Aorta (tissue), 5 donors: ENCODE measurements at places on chromosomes 2 and 18. TPM values are rescaled to one million over a fixed set of nuclear protein-coding genes. Genes with fewer than 3 reads are reported as not detected.

DNA sequence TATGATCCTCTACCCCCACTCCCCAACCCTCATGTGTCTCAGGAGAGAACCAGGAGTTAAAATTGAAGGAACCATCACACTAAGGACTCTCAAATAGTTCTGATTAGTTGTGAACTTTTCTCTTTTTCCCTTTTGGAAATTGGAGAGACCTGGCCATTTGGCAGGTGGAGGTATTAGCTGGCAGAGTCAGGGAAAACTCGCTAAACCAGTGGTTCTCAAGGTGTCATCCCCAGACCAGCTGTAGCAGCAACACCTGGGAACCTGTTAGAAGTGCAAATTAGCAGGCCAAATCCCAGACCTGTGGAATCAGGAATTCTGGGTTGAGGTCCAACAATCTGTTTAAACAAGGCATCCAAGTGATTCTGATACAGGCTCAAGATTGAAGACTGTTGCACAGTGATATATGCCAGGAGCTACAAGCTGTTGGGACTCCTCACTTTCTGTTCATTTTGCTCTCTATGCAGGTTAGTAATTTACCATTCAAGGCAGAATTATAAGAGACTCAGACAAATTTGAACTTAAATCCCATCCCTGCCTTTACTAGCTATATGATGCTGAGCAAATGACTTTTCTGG, 2.8 kb upstream of the TMEM131 start:
- no peak for DNase-seq

- DNase-seq: no peak
Observed at GRCh38 chr2:31168291-31168690, 30.1 kb upstream of the GALNT14 start.

DNA sequence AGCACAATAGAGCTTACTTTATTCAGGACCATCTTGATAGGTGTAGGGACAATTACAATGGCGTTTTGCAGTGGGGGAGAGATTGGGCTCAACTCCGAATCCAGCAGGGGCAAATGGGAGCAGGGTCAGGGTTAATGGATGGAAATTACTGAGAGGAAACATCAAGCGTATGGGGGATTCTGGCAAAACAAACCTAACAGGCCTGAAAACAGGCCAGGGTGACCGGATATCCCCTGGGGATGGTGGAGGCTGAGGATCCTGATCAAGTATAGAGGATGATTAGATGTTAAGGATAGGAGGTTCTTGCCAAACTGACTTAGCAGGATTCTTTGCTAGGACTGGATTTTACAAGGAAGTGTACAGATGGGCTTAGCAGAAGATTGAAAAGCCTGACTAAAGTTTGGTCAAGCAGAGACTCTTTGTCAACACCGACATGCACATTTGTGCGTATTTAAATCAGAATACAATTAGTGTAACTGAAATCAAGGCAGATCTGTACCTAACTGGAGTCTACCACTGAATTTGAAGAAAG, 54.5 kb upstream of the GPR45 start:
- no peak for DNase-seq

DNA sequence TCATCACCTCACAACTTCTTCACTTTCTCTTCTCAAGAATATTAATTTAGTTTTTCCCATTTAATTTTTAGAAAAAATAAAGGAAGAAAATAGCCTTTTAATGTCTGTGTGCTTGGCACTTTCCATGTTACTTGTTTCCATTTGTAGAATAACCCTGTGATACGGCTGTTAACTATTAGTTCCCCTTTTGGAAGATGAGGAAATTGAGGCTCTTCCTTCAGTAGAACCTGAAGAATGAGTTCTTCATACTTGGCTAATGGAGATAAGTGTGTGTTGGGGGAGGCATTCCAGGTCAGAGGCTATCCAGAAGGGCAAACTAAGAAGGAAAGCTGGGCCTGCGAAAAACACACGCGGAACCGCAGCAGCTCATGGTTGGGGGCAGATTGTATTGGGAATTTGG, 38.3 kb downstream of the ZNF532 start:
- DNase-seq: no peak

DNA sequence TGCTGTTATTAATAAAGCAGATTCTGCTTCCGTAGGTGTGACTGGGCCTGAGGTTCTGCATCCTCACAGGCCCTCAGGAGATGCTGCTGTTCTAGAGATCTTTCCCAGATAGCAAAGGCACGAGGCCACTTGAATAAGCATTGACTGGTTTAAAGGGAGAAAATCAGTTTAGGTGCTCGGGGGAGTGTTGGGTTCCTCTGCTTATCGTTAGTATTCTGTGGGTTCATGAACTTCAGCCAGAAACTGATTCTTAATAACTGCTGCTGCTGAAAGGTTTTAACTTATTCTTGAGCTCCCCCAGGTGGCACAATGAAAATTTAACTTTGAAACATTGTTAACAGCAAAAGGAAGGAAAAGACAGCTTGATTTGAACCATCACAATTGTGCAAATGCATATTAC, 56.9 kb downstream of the ITGA6 start:
- no peak for DNase-seq

GRCh38 chr2:113089916-113090315, 22.1 kb downstream of the IL1F10 start:
- DNase-seq: no peak

GRCh38 chr18:51137891-51138290, 59.6 kb downstream of the MEX3C start:
- no peak for DNase-seq

DNA sequence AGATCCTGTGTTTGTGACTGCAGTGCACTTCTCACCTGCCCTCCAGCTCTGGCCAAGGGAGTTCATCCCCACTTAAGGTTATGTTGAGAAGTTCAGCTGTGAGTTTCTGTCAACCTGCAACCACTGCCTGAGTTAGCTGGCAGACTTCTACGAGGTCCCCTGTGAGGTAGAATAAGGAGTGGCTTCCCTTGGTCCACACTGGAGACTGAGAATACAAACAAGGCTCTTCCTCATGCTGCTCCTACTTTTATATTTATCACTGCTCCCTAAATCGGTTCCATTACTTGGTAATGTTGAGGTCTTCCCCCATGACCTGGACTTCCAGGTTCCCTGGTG, 353.2 kb upstream of the CWC22 start:
- no peak for DNase-seq

DNA sequence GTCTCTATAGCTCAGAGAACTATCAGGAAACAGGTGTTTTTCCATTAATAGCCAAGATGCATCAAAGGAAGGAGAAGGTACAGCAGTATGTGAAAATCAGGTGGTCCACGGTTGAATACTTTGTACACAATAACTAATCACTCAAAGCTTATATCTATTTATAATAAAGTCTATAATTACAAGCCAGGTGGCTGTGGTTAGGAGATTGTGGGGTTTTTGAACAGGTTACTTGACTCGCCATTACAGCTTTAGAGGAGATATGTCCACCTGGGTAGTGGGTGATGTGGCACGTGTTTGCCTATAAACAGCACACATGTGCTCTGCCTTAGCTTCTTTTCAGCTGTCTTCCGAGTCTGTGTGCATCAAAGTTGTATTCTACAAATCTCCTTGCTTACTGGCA, 892.2 kb upstream of the ZEB2 start:
- DNase-seq: no peak

- no peak for DNase-seq
Observed at GRCh38 chr18:59669872-59670657, 27.2 kb downstream of the CCBE1 start.

GRCh38 chr2:118123561-118124232, 35.4 kb downstream of the INSIG2 start:
- peak; percentile 76 for DNase-seq

DNA sequence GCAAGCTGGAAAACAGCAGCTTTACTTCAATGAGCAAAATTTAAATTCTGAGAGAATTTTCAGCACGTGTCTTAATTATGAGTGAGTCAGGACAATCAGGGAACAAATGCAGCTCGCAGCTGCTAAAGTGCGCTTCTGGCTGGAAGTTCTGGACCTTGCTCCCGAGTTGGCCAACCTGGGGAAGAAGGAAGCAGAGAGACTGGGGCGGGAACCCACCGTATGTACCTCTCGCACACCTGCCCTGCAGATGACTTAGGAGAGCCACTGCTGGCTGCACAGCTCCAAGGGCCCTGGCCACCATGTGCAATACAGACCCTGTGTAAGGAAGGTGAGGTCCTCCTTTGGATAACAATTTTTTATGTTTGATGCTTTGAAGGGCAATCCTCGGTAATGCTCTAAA, 42.4 kb downstream of the REEP1 start:
- DNase-seq: no peak

DNA sequence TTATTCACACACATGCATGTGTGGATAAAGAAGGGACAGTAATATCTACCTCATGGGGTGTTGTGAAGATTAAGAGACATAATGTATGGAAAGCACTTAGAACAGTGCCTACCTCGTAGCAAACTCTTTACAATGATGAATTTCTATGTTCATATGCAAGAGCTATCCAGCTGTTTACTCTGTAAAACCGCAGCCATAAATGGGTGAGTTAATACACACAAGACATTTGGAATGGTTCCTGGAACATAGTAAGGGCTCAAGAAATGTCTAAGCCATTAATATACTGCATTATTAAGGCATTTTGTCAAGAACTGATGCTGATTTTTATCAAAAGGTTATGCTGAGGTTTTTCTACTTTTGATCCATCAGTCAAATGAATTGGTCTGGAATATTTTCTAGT, 1076.2 kb downstream of the TSN start:
- DNase-seq: no peak

GRCh38 chr2:144625226-144625625, 105.3 kb upstream of the ZEB2 start:
- no peak for DNase-seq

DNA sequence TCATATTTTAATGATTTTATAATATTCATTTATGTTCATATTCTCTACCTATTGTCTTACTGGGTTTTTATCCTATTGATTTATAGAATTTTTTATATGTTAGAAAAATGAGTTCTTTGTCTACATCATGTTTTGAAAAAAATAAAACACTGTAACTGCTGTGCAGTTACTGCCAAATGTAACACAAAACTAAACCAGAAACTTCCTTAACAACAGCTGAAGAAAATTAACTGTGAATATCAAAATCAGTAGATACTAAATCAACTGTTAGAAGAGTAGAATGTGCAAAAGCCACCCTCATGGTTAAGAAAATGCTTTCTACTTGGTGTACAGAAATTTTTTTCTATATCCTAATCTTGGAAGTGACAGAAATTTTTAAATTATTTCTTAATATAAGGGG, 69.5 kb downstream of the PTRHD1 start:
- no peak for DNase-seq

DNA sequence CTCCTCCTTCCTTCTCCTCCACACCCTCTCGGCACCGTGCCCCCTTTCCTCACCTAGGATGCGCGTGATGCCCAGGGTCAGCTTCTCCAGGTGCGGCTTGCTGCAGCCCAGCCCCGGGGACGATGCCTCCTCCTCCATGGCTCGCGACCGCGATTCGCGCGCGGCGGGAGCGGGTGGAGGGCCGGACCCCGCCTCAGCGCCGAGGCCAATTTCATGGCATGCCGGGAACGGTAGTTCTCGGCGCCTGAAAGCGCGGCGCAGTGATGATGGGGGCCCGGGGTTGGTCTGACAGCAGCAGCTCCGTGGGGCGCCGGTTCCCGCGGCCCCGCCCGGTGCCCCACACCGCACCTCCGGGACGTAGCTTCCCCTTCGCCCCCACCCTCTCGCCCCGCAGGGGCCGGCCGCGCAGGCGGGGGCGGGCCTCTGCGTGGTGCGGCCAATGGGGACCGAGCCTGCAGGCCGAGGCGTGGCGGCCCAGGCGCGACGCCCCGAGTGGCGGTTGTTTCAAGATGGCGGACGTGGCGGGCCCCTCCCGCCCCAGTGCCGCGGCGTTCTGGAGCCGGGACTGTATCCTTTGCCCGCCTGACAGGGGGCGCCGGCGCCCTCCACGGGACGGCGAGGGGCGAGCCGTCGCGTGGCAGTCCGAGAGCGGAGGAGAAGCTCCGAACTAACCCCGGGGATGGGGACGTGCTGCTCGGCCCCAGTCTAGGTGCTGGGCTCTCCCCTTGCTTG, at the start of the genes KIAA1328 and TPGS2:
TSS of gene KIAA1328 (plus strand) at position 498 of the 732 bp plus-strand sequence. CDS start at position 510, 12 bp downstream.
TSS of gene TPGS2 (minus strand) at position 373 of the 732 bp plus-strand sequence. CDS start at position 138, 235 bp downstream.
- peak; percentile 95 for DNase-seq

GRCh38 chr2:69375494-69376353, 11.3 kb downstream of the GFPT1 start:
- DNase-seq: no peak

DNA sequence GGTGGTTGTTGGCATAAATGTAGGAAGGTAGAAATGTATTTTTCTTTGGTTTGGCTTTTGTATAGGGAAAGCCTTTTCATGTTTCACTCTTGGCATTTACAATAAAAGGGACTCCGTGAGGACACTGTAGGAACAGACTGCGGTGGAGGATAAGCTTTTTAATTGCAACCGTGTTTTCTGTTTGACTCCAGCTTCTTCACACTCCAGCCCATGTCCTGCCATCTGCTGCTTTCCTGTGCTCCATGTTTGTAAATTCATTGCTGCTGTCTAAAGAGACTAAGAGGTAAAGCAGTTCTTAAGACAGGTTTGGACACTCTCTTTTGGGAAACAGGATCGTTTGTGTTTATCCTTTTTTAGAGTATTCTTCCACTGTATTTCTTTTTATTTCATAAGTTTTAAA, 33.3 kb downstream of the WDR75 start:
- DNase-seq: no peak

DNA sequence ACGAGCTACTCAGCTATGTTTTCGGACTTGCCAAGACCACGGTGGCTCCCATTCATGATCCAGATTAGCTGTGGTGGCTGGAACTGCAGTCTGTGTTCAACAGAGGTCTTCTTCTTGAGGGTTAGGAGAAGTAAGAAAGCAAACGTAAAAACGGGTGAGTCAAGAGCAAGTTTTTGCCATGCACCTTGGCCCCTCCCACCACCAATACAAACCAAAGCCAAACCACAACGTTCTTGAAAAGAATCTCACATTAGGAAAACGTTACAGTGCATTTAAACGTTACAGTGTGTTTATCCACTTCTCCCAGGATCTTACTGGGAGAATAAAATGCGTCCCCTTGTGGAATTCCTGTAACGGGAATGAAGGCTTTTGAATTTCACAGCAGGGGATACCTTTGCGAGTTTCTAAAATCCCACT, 725 bp downstream of the FBXO48 start:
- no peak for DNase-seq

GRCh38 chr2:185179743-185180142, 558.9 kb upstream of the FSIP2 start:
- no peak for DNase-seq

DNA sequence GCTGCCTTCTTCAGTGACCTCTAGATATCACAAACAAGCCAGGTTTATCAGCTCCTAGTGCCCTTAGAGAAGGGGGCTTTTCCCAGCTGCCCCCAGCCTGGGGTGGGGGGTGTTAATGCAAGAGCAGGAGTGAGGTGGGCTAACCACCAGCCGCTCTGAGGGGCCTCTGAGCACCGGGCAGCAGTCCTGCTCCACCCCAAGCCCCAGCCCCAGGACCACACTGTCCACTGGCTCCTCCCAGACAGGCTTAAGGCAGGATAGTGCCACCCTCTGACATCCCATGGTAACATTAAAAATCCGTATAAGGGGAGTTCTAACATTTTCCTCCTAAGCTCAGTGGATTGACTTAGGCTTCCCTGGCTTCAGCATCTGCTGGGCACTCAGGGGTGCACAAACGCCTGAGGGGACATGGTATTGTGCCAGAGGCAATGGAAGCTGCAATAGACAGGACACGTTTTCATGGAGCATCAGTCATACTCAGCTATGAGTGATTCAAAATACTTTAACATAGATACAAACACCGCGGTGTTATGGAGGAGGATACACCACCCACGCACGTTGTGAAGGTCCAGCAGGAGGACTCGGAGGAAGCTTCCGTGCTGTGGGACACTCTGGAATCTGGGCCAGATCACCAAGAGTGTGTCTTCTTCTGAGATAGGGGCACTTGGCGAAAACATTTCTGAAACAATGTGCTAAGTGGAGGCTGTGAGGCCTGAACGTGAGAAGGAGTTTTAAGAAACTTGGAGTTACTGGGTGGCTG, 112.7 kb upstream of the EPC2 start:
- DNase-seq: no peak

Gene SRD5A2
- not detected for total RNA-seq

Gene CFAP65
- not detected for total RNA-seq

Gene AGXT
- not detected for total RNA-seq

Gene GBX2
- not detected for total RNA-seq

Gene CABYR
- 5.5 TPM for total RNA-seq
